ENCODE measurements at places on chromosomes 6 and 20. TPM values are rescaled to one million over a fixed set of nuclear protein-coding genes. Genes with fewer than 3 reads are reported as not detected.
A peak's percentile ranks its signal among the peaks of the same experiment; 100 is the strongest.

GRCh38 chr20:1397710-1398109, 4.9 kb upstream of the FKBP1A start:
- peak; percentile 24 for DNase-seq

- DNase-seq, result no peak
Measured at GRCh38 chr20:42852691-42853090, 337.0 kb downstream of the PTPRT start.

DNA sequence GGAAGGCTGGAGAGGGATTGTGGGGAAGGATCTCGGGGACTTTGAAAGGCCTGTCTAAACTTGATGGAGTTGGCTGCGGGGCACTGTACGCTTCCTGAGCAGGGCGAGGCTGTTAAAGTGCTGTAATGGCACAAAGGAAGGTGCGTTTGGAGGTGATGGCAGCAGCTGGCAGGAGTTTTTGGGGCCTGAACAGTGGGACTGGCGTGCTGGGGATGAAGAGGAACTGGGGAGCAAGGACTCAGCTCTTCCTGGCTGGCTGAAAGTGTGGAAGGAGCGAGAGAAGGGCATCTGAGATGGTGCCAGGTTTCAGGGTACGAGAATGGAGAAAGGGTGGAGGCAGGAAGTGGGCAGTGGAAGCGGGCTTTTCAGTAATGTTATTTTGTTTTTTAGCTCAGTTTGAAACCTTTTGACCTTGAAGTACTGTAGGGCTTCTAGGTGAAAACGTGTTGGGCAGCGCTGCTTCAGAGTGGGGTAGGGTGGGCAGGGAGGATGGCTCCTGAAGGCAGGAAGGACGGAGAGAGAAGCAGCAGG, 8.0 kb downstream of the TMEM181 start:
- no peak for DNase-seq

DNA sequence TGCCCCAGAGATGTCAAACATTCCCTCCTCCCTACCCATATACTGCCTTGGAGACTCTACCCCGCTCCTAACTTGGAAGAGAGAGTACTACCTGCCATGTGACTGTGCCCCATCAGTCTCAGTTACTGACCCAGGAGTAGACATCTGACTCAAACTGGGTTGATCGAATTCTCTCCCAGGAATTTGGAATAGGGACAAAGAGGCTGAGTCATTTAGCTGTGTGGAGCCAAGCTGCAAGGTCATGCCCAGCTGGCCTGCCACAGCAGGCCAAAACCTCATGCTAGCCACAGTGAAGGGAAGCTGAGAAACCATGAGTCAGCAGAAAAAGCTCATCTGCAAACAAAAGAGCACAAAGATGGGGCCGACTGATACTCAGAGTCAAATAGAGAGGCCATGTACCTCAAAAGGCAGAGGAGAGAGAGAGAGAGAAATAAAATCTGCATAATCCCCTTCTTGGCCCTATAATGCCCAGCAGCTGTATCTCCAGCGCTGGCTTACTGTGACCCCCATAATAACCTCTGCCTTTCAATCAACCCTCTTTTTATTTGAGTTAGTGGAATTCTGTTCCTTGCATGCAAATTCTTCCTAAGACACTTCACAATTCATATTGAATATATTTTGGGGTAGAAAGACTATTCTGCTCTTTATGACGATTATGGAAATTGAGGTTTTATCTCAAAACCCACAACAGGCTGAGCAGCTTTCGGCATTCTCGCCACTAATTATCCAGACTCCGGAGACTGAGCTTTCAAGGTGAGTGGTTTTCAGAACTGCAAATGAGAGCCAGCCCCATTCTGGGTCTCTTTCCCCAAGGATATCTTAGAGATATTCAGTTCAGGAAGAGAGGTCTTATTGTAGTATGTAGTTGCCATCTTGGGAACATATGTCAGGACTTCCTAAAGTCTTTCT, 21.4 kb upstream of the AKIRIN2 start:
- peak; percentile 59 for DNase-seq

GRCh38 chr6:57298741-57299140, 18.7 kb upstream of the PRIM2 start:
- DNase-seq, result no peak

Gene OXT
- total RNA-seq, result 1.5 TPM

- peak; percentile 45 for DNase-seq
Measured at GRCh38 chr6:139996253-139996834, 621.9 kb upstream of the CITED2 start.
